Stimulated activated CD4-positive, alpha-beta T cell treated with anti-CD3 and anti-CD28 coated beads, Interleukin-12 subunit alpha, Interleukin-12 subunit beta, amount 100 ng/mL, for 48 hours (primary cell): ENCODE measurements at places on chromosomes 6 and 20.

- DNase-seq: no peak
Measured at GRCh38 chr6:42124223-42124836, 18.1 kb downstream of the C6orf132 start.

GRCh38 chr6:151021896-151022295 is 156.4 kb downstream of the MTHFD1L start:
- no peak for DNase-seq

- no peak for DNase-seq
Measured at GRCh38 chr6:155646443-155646842, 190.8 kb upstream of the NOX3 start.

GRCh38 chr6:162963861-162964260 is 236.1 kb downstream of the PACRG start:
- DNase-seq: no peak

DNA sequence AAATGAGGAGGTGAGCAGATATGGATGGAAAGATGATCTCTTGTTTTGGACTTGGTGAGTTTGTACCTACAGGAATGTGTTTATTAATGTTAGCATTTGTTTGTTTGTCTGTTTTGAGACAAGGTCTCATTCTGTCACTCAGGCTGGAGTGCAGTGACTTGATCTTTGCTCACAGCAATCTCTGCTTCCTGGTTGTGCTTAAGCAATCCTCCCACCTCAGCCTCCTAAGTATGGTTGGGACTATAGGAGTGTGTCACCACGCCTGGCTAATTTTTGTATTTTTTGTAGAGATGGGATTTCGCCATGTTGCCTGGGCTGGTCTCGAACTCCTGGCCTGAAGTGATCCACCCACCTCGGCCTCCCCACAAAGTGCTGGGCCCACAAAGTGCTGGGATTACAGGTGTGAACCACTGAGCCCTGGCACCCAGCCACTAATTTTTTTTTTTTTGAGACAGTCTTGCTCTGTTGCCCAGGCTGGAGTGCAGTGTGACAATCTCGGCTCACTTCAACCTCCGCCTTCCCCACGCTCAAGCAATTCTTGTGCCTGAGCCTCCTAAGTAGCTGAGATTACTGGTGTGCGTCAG is 7.1 kb downstream of the CASP8AP2 start:
- DNase-seq: no peak

GRCh38 chr6:164870164-164870563 is 439.2 kb downstream of the C6orf118 start:
- DNase-seq: no peak

GRCh38 chr20:36369739-36370138 is 63.6 kb downstream of the DLGAP4 start:
- no peak for DNase-seq

DNA sequence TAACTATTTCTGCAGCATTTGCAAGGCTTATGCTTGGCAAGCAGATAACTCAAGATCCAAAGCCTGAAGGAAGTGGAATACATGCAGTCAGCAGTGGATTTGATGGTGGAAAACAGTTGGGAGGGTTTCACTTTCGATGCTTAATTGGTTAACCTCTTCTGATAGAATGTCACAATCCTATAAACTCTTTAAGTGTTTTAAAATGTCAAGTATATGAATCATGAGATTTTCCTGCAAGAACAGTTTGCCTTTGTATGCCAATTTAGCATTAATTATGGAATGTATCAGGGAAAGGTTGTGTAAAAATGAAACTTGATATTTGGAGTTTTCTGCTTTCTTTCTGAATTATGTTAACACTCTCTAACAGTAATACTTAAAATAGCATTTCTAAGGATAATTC is 36.6 kb downstream of the NKX2-4 start:
- DNase-seq: no peak

DNA sequence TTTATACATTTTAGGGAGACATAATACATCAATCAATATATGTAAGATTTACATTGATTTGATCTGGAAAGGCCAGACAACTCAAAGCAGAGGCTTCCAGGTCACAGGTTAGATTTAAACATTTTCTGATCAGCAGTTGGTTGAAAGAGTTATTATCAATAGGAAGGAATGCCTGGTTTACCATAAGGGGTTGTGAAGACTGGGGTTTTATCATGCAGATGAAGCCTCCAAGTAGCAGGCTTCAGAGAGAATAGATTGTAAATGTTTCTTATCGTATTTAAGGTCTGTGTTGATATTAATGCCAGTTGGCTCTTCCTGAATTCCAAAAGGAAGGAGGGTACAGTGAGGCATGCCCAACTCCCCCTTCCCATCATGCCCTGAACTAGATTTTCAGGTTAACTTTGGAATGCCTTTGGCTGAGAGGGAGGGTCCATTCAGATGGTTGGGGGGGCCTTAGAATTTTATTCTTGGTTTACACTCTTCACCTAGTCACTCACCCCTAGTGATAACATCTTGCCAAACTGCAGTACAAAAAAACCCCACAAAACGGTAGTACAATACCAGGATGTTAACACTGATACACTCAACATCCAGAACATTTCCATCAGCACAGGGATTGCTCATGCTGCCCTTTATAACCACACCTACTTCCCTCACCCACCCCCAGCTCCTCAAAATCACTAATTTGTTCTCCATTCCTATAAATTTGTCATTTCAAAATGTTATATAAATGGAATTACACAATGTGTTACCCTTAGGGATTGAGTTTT is 259.6 kb upstream of the PLN start:
- no peak for DNase-seq

GRCh38 chr6:99614430-99615186 is 8.0 kb downstream of the PRDM13 start:
- DNase-seq: no peak

DNA sequence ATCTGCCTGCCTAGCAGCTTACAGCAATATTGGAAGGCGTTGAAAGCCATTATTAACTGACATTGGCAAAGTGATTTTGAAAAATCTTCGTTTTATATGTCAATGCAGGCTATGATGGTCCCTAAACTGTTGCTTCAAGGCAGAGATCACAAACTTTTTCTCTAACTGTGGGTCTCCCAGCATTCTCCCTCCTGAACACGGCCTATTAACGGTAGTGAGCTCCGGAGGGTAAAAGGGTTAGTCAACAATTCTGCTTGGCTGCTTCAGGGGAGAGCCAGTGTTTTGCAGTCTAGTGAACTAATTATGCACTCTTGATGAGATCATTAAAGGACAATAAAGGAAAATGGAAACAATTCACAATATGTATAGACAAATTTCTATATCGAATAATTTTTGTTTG is 261.8 kb upstream of the QKI start:
- DNase-seq: no peak

GRCh38 chr6:52340603-52340880 is 21.4 kb upstream of the PAQR8 start:
- DNase-seq: no peak

DNA sequence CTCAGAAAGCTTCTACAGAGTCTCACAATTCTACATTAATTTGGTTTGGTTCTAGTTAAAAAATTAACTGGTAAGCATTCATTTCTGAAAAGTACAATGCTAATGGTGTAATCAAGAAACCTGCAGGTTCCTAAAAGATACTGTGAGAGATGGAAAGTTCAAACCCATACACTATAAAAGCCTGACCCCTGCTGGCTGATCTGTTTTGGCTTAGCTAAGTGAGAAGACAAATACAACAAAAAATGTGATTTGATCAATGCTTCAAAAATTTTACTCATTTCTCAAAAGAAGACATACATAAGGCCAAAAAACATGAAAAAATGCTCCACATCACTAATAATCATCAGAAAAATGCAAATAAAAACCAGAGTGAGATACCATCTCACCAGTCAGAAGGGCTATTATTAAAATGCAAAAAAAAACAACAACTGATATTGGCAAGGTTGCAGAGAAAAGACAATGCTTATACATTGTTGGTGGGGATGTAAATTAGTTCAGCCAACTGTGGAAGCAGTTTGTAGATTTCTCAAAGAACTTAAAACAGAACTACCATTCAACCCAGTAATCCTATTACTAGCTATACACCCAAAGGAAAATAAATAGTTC is 102.8 kb downstream of the MOXD1 start:
- no peak for DNase-seq

GRCh38 chr6:39917329-39917728 is 16.9 kb downstream of the MOCS1 start:
- no peak for DNase-seq

- no peak for DNase-seq
Measured at GRCh38 chr20:11080781-11081377, 407.1 kb upstream of the JAG1 start.

DNA sequence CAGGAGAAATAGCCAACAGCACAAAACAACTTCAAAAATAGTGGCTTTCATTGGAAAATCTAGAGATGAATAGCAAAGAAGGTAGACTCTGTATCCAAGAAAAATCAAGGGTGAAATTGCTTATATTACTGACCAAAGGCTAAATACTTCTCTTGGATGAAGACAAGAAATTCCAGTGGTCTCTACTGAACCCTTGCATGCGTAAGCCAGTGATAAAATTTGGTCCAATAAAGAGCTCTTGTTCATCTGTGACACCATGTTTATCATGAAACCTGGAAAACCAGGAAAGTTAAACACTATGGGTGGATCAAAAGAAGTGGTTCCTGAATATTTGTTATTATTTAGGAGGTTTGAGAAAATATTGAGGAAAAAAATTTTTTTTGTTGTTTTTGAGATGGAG is 25.6 kb upstream of the SASH1 start:
- DNase-seq: no peak

DNA sequence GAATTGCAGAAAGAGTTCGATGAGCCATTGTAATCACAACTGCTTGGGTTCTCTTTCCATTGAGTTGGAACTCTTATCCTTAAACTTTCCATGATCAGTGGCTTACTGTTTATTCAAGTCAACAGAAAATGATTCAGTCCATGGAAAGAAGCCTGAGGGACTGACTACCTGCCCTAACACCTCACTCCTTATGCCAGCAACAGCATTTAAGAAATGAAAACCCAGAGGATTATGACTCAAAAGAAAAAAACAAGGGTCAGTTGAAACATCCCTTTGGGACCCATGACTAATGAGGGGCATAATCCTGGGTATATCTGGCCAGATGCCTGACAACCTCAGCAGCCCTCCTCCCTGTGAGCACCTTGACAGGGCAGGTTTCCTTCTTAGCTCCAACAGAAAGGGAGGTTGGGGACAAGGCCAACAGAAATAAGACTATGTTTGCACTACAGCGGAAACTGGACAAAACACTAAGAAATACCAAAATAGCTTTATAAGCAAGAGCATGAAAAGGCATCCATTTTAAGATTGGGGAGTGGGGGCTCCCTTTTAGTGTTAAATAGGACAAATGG is 106.7 kb downstream of the MAP3K5 start:
- no peak for DNase-seq

- no peak for DNase-seq
Measured at GRCh38 chr20:41223112-41223511, 85.8 kb downstream of the PLCG1 start.

GRCh38 chr6:149852881-149853280 is 11.3 kb downstream of the LRP11 start:
- no peak for DNase-seq

DNA sequence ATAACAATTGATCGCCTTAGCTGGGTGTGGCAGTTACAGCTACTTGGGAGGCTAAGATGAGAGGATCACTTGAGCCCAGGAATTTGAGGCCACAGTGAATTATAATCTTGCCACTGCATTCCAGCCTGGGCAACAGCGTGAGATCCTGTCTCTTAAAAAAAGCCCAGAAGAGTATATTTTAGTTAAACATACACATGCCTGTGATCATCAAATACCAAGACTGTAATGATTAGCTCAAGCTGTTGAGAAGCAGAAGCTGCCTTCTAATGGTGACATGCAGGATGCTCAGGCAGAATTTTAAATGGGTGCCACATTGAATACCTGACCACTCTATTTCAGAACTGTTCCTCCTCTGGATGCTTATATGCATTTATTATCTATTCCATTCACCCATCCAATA is 8.9 kb upstream of the TMEM14A start:
- no peak for DNase-seq

DNA sequence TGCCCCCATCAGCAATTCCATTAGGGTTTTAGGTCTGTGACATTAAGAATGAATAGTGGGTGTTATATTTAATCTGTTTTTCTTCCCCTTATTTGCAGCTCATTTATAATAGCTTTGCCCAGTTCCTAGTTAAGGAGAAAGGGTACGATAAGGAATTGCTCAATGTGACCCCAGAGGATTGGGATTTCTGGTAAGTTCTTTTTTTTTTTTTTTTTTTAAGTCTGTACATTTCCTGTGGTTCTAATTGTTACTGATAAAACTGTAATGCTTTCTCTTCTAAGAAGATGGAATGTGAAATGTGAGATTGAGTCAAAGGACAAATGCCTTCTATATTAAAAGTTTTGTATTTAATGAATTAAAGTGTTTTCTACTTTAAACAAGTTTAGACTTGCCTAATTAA is 5.5 kb downstream of the NT5DC1 start:
- DNase-seq: no peak

- no peak for DNase-seq
Measured at GRCh38 chr6:160030103-160030502, 61.2 kb downstream of the IGF2R start.

DNA sequence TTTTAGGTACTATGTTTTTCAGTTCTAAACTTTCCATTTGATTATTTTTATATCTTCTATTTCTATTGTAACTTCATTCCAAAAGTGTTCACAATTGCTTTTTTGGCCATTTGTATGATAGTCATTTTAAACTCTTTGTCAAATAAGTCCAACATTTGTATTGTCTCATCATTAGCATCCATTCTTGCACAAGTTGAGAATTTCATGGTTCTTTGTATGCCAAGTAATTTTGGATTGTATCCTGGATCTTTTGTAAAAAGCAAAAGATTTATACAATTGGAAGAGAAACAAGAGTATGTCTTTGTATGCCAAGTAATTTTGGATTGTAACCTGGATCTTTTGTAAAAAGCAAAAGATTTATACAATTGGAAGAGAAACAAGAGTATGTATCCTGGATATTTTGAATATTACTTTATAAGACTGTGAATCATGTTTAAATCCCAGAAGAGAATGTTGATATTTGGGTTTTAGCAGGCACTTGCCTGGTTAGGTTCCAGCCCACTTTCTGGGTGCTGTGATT is 36.9 kb upstream of the NT5E start:
- no peak for DNase-seq

GRCh38 chr20:36728986-36729385 is 16.9 kb downstream of the NDRG3 start:
- no peak for DNase-seq

DNA sequence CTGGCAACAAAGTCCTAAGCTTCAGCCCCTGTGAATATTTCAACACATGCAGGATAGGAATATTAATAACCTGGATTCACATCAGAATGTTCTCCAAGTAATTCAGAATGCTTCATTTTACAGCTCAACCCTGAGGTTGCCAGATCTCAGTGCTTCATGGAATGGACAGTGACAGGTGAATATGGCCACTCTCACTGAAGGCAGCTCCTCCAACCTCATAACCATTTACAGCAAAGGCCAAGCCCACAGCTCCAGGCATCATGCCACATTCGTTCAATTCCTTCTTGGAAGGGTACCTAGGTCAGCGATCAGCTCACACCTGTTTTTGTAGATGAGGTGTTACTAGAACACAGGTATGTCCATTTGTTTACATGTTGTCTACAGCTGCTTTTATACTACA is 17.1 kb downstream of the CLIC5 start:
- no peak for DNase-seq
